CD4-positive, alpha-beta memory T cell (primary cell): ENCODE measurements at places on chromosomes 12 and 14. TPM values are rescaled to one million over a fixed set of nuclear protein-coding genes. Genes with fewer than 3 reads are reported as not detected.

The TRPV4 gene
- total RNA-seq: not detected

The GZMH gene
- total RNA-seq: not detected

- DNase-seq: no peak
Measured at GRCh38 chr14:23006188-23006534, 3.8 kb downstream of the C14orf93 start.

GRCh38 chr12:103462675-103463074, 33.1 kb downstream of the C12orf42 start:
- H3K4me3 ChIP-seq: no peak overlapping the region
- H3K27me3 ChIP-seq: no peaks in the 10 kb centered on the region
- H3K4me1 ChIP-seq: no peaks in the 10 kb centered on the region
- no peak for DNase-seq
- no peaks in the 10 kb centered on the region for H3K36me3 ChIP-seq
- H3K27ac ChIP-seq: no peak overlapping the region

DNA sequence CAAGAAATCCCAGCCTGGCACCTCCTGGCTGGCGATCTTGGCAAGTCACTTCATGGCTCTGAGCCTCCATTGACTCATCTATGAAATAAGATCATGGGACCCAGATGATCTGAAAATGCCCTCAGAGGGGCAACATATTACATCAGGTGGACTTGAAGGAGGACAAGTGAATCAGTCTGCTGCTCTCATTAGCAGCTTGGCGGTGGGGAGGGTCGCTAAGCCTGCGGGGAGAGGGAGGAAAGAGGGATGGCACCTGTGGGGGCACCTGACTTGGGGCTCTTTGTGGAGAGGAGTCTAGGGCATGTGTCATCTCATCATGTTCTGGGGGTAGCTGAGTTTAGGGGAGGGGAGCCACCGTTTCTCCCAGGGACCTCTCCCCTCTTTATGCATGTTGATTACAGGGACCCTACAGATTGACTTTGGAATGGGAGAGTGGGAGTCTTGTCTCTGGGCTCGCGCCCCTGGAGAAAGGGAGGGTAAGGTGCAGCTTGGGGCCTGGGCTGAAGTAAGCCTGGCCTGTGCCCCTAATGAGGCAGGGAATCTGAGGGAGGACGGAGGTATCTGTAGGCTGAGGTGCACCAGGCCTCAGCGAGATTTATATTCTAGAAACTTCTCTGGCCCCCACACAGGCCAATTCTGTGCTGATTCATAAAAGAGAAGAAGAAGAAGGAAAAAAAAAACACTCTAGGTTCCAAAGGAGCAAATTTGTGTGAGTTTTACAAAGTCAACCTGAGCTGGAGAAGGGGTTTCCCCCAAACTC, 29.3 kb upstream of the BATF start:
- no peaks in the 10 kb centered on the region for H3K27me3 ChIP-seq
- no peak for DNase-seq
- H3K36me3 ChIP-seq: no peaks in the 10 kb centered on the region
- no peak overlapping the region for H3K4me3 ChIP-seq
- H3K27ac ChIP-seq: no peak overlapping the region
- H3K4me1 ChIP-seq: peaks cover 6% of the 10 kb centered on the region
